ENCODE measurements at places on chromosomes 1 and 21. TPM values are rescaled to one million over a fixed set of nuclear protein-coding genes. Genes with fewer than 3 reads are reported as not detected.

CSF3R gene
- 0.29 TPM for total RNA-seq

IGSF21 gene
- not detected for total RNA-seq

APOBEC4 gene
- total RNA-seq = not detected

- no peak overlapping the region for H3K4me3 ChIP-seq
- no peaks in the 10 kb centered on the region for H3K36me3 ChIP-seq
- H3K4me1 ChIP-seq = no peaks in the 10 kb centered on the region
- no peak overlapping the region for H3K27ac ChIP-seq
Observed at GRCh38 chr1:240306673-240307072, 215.0 kb downstream of the FMN2 start.

GRCh38 chr1:156926175-156926574 lies 5.7 kb downstream of the LRRC71 start:
- H3K27me3 ChIP-seq = peaks cover 86% of the 10 kb centered on the region
- H3K4me3 ChIP-seq = no peak overlapping the region
- no peak overlapping the region for H3K27ac ChIP-seq
- peaks cover 23% of the 10 kb centered on the region for H3K4me1 ChIP-seq
- no peaks in the 10 kb centered on the region for H3K36me3 ChIP-seq

Data from activated CD4-positive, alpha-beta T cell treated with anti-CD3 and anti-CD28 coated beads, Interleukin-2, amount 10 ng/mL, durations not matched to agents 7 days and 5 days (primary cell).